ENCODE measurements at places on chromosomes 3 and 15.

DNA sequence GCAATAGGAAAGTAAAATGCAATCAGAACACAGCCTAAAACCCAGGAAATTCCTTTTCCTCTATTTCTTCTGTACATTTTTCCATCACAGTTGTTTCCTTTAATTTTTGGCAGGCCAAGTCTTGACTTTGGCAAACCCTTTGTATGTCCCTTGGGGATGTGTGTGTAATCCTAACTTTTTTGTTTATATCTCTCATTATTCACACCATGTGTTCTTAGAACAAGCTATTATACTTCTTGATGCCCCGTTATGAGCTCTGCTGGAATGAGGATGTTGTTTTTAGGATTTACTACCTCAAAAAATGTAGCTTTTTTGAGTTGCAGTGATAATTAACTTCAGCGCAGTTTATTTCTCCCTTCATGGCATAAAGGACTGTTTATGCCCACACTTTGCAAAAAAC, 123.4 kb downstream of the ABI3BP start:
- DNase-seq = no peak

DNA sequence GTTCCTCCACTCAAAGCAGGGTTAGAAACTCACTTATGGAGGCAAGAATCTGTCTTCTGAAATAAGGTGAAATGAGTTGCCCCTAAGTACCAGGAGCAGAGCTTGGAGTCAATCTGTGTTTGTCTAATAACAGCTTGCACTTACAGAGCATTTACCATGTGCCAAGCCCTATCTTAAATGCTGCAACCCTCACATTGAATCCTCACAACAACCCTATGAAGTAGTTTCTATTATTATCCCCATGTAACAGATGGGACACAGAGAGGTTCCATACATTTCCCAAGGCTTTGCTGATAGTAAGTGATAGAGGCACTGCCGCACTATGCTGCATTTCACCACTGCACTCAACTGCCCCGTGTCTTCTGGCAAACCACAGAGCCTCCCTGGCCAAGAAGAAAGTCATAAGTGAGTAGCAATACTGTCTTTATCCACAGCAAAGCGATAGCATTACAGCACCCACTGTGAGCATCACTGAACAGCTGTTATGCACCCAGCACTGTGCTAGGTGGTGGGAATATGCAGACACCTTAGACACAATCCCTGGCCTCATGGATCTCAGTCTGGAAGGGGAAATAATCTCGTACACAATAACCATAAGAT, 141.5 kb downstream of the SSR3 start:
- no peak for DNase-seq

- DNase-seq = peak; percentile 26
These were observed 542.6 kb downstream of the ZBBX start for GRCh38 chr3:166837535-166837934.

DNA sequence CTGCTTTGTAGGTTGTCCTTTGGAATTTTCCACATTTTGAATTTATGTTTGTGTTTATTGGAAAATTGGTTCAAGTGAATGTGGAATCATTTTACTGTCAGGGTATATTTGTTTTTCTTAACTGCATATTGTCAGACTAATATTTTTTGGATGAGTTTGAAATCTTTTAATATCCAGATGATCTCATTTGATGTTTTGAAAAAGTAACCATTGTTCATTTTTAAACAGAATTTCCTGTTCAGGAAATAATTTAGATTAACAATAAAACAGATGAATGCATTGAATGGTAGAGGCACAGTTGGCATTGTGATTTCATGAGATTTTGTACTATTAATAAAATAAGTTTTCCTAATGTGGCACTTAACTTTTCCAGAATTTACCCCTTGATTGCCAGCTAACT, 15.5 kb downstream of the TRAK1 start:
- no peak for DNase-seq

DNA sequence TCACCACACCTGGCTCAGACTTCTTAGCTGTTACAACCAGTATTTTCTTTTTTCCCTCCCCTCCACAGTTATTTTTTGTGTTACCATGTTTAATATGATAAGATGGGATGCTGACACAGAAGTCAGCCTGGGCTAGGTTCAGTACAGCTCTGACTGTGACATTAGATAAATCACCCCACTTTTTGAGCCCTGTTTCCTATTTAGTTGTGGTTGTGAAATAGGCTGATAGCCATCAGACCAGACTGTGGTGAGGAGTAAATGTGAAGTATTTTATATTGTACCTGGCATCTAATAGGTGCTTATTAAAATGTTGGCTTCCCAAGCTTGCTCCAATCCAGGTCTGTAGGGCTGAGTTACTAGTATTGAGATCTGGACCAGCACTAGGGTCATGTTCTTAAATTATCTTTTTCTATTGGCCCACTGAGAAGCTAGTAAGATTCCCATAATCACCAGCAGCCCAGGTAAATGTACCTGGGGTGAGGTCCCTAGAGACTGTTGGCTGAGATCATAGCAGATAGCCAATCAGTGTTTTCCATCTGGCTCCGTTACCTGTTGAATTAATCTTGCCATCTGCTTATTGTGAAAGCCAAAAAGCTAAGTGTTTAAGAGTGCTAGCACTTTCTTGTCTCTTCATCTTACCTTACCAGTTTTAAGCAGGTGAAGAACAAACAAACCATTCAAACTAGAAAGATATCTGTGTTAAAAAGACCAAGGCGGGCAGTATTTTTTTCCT, 61.0 kb downstream of the CCK start:
- no peak for DNase-seq

DNA sequence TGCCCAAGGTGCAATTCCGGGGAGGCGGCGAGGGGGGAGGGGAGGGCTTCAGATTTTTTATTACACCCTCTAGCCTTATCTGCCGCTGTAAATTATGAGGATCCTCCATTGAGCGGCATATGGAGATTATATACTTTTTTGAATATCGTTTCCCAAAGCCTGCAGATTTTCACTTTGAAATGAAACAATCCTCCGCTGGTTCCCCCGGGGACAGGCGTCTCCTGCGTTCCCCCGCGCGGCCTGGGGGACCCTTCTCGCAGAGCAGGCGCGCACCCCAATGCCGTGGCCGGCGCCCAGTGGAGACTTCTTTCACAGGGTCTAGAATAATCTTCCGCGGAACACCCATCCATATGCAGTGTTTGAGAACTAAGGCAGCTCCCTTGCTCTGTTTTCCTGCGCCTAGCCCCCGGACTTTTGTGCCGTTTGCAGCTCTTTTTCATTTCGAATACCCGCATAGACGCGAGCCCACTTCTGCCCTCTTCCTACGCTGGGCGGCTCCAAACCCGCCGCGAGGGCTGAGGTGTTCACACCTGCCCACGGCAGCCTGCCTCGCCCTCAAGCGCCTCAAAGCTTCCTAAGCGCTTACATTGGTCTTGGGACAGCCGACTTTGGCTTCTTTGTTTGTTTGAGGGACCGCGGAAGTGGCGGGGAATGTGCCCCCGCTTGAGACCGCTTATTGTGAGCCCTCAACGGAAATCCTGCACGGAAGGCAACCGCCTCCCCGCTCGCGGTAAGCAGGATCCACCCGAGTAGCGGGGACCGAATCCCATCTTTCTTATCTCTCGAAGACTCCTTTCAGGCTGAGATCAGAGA, 7.5 kb downstream of the SOX14 start:
- DNase-seq = no peak

DNA sequence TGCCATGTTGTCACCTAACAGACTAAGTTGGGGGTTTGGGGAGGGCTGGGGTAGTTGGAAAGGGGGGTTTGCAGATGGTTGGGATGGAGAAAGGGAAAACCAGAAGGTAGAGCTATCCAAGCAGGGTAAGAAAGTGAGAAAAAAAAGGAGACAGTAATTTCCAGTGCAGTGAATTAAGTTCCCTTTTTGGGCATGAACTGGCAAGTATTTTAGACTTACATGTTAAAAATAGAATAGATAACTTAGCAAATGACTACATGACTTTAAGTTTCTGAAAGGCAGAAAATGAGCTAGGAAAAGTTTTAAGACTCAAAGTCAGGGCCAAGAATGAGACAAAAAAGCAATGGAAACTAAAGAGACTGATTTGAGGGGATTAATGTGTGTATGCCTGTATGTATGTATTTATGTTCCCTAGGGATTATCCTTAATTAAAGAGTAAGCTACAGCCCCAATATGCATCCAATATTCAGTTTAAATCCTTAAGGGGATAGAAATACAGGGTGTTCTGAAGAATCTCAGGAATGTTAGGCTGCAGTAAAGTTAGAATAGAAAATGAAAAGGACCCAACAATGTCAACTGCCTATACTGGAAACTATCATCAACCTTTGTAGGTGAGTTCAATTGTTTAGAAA, 285.2 kb upstream of the MME start:
- no peak for DNase-seq

- DNase-seq = peak; percentile 81
These were observed 60.0 kb downstream of the PIK3CB start for GRCh38 chr3:138774529-138775253.

GRCh38 chr3:36332139-36332538, 48.2 kb upstream of the STAC start:
- no peak for DNase-seq

GRCh38 chr3:13613343-13614190, 64.6 kb downstream of the FBLN2 start:
- DNase-seq = no peak

DNA sequence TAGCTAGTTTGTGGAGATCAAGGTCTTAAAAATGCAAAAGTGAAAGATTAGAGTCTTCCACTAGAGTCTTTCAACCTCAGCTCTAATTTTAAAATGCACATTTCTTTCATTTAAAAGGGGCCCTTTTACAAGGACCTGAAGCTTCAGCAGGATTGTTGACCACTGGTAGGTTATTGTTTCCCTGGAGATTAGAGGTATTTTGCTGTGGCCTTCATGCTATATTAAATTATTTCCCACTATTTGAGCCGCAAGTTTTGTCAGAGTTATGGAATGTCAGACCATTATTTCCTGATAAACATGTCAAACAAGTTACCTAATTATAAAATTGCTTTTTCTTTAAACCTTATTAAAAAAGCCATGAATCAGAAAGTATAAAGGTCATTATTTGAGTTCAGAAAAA, 103.1 kb upstream of the CCNL1 start:
- DNase-seq = no peak

- DNase-seq = no peak
These were observed 298.2 kb upstream of the SLCO3A1 start for GRCh38 chr15:91555312-91555711.

DNA sequence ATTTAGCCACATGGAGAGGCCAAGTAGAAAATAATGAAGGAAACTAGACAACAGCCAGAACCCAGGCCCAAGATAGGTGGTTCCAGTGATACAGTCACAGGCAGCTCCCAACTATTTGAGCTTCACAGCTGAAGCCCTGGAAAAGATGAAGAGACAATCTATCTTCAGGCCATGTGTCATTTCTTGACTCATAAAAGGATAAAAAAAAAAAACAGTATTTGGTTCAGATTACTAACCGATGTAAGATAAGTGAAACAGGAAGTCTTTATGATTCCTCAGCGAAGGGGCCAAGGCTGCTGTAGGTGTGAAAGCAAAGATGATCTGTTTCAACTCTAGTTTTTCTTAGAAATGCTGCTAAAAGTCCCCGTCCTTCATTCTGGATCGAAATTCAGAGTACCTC, 394.6 kb downstream of the ZNF385D start:
- no peak for DNase-seq

- peak; percentile 47 for DNase-seq
These were observed 278.4 kb upstream of the ZPLD1 start for GRCh38 chr3:102156426-102156825.

DNA sequence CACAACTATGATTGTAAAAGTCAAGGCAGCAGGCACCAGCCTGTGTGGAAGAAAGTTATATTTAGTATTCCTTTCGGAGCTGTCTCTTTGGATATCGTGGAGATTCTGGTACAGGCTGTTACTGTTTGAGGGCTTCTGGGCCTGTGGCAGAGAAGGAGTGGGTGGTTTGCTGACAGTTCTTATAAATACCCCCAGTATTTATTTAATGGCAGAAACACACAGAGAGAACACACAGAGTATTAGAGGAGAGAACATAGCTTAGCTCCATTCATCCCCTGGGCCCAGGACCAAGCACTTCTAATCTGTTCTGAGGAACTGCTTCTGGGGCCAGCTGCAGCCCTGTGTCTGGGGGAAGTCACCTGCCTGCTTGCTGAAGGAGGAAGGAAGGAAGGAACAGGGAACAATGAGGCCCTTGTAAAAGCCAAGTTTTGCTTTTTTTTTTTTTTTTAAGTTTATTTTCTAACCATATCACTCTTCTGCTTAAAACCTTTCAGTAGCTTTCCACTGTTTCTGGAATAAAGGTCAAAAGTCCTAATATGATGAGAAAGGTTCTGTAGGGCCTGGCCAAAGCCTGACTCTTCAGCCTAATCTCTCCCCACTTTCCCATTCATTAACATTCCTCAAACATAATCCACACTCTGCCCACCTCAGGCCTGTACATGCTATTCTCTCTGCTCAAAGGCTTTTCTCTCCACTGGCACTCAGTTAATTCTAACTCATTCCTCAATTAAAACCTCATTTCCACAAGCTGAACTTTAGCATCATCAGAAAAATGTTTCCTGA, 11.8 kb upstream of the PP2D1 start:
- peak; percentile 40 for DNase-seq

GRCh38 chr3:126339466-126339865, 17.7 kb downstream of the KLF15 start:
- DNase-seq = no peak

GRCh38 chr3:11908981-11909698, 62.5 kb upstream of the TAMM41 start:
- no peak for DNase-seq

DNA sequence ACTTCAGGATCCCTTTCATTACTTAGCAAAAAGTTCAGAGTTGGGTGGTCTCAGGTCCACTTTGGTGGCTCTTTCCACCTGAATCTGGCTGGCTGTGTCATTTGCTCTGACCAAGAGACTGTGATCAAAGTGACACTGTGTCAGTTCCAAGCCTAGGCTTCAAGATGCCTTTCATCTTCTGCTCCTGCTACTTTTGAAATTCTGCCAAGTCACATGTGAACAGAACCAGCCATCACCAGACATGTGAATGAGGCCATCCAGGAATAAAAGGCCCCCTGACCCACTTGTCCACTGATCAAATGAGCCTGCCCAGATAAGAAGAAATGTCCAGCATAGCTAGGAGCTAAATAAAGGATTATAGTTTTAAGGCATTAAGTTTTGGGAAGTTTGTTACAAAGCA, 132.2 kb downstream of the OSBPL10 start:
- no peak for DNase-seq

DNA sequence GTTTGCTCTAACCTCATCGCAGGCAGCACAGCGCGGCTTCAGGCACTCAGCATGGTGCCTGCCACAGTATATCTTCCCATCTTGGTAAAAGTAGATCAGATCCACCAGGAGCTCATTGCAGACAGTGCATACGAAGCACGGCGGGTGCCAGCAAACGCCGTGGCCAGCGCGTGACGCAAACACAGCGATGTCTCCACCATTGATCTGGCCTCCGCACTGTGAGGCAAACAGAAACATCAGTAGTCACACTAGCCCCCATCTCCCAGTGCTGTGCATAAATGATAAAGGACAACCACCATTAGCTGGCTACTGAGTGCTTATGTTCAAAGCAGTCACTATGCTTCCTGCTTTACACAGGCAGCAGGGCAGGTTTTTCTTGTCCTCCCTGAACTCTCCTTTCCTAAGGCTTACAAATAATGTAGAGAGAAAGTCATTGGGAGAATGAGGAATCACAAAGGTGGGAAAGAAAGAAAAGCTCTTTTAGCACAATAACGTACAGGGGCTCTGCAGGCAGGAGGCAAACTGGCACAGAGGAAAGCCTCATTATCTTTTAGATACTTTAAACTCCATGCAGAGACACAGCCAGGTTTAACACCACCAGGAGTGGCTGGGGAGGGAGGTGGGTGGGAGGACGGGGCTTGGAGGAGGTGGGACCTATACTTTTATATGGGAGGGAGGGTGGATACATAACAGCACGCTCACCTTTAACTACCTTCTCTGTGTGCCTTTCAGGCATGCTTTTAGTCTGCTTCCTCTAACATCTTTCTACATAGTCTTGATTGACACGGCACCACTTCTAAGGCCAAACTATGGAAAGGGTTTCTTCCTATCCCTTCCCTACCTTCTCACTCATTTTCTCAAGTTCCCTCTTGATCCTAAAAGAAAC, 67.9 kb downstream of the PRICKLE2 start:
- no peak for DNase-seq
